ENCODE measurements at places on chromosomes 4 and X.

DNA sequence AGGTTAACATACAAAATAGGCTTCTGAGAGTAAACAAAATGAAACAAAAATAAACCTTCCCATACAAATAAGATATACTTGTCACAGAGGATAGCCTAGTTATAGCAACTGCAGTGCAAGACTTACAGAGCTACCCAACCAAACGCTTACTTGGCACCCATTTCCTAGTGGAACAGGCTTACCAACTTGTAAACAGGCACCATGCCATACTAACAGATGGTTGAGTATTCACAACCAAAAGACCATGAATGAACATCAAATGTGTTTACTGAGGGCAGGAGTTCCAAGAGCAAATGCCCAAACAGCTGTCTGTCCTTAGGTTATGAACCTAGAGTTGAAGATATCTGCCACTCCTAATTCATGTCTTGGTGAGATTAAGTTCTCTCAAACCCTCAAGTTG, 2629.2 kb downstream of the PCDH7 start:
- H3K4me1 ChIP-seq: no peaks in the 10 kb centered on the region
- no peaks in the 10 kb centered on the region for H3K27me3 ChIP-seq
- no peak overlapping the region for H3K4me3 ChIP-seq
- no peaks in the 10 kb centered on the region for H3K36me3 ChIP-seq
- DNase-seq: no peak

DNA sequence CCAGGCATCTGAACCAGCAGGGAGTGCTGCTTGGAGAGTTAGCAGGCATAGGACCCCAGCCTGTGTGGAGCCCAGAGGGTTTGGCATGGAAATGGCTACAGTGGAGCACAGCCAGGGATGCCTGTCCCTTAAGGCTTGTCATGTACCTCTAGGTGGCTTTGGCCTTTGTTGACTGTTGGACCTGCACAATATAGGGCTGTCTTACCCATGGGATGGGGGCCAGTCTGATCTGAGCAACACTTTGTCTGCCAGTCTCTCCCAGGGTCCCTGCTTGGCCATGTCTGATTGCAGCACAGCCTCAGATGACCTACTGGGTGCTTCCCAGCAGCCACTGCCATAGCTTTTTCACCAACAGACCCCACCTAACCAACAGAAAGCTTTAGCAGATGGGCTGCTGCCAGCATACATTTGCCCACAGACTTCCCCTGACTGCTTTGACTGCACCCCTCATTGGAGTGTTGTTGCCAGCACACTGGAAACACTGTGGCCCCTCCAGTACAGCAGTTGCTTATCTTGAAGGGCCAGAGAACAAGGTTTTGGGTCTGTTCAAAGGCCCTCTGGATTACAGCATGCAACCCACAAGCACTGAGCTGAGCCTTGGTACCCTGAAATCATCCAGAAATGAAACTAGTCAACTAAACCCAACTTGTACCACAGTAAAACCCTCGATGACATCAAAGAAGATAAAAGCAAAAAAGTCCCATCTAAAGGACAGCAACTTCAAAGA, 22.1 kb downstream of the ANAPC10 start:
- H3K27ac ChIP-seq: no peak overlapping the region
- H3K36me3 ChIP-seq: peaks cover 10% of the 10 kb centered on the region
- no peaks in the 10 kb centered on the region for H3K4me1 ChIP-seq

DNA sequence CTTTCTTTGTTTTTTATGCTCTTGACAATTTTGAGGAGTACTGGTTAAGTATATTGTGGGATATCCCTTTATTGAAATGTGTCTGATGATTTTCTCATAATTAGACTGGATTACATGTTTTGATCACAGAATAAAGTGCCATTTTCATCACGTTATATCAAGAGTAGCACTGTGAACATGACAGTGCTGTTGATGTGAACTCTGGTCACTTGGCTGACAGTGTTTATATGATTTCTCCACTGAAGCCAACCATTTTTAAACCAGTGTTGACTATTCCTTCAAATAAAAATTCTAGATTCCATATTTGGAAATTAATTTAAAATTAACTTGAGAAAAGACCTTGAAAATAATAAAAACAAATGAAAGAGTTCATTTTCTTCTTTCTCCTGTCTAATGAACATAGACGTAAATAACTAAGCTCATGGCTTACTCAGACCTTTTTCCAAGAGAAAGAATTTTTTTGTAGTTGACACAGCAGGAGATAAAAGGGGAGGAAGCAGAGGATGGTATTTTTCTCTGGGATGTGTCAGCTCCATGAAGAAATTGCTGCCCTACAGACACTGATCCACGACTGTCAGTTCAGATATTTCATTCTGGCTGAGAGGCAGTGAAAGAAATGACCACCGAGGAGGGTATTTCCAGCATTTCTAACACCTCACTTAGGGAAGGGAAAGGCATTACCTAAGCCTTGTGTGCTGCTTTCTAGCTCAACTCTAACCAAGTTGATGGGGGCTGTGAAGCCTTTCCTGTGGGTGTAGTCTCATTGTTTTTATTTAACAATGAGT, 150.9 kb upstream of the ANK2 start:
- H3K27ac ChIP-seq: no peak overlapping the region
- H3K4me3 ChIP-seq: no peak overlapping the region
- no peak for DNase-seq

- H3K36me3 ChIP-seq: no peaks in the 10 kb centered on the region
- no peak overlapping the region for H3K4me3 ChIP-seq
- H3K4me1 ChIP-seq: no peaks in the 10 kb centered on the region
- no peak overlapping the region for H3K27ac ChIP-seq
- DNase-seq: no peak
Measured at GRCh38 chr4:135269125-135269890, 1067.7 kb upstream of the PABPC4L start.

DNA sequence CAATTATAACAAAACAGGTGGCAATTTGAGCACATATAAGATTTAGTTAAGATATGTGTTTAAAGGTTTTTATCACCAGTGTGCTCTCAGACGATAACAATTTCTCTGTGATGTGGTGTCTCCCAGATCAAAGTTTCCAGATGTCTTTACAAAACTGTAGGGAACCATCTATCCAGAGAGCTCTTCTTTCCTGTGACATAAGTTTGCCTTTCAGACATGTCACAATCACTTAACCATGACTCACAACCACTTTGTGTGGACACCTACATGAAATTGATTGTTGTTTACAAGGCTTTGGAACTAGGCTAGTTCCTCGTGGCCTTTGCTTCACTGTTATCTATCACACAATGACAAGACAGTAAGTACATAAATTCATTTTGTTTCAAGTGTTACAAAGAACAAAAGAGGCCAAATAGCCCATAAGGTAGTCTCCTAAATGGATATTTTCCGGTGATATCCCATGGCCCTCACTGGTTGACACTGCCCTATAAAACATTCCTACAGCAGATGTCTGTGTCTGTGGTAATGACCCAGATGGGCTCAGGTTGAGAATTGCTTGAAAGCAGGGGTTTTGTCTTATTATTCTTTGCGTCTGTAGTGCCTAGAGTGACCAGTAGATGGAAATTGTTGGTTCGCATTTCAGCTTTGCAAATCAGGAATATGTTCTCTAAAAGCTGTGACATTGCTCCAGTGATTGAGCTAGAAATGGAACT, 297.8 kb upstream of the FAM241A start:
- no peak overlapping the region for H3K27ac ChIP-seq
- no peaks in the 10 kb centered on the region for H3K4me1 ChIP-seq
- no peak overlapping the region for H3K4me3 ChIP-seq
- no peak for DNase-seq
- no peaks in the 10 kb centered on the region for H3K27me3 ChIP-seq

All from astrocyte (in vitro differentiated cells and primary cell).